Stimulated activated CD8-positive, alpha-beta memory T cell treated with anti-CD3 and anti-CD28 coated beads, Interleukin-4, amount 100 ng/mL, for 1 hour (primary cell): ENCODE measurements at places on chromosomes 11 and 22.
A peak's percentile ranks its signal among the peaks of the same experiment; 100 is the strongest.

GRCh38 chr11:31643857-31644256 lies 134.3 kb downstream of the ELP4 start:
- DNase-seq = no peak

GRCh38 chr11:2824851-2825250 lies 60.7 kb downstream of the CDKN1C start:
- DNase-seq = no peak

GRCh38 chr22:45318168-45318557 lies 8.4 kb downstream of the FAM118A start:
- DNase-seq = peak; percentile 63

GRCh38 chr22:33315954-33316353 lies 257.8 kb upstream of the SYN3 start:
- no peak for DNase-seq

DNA sequence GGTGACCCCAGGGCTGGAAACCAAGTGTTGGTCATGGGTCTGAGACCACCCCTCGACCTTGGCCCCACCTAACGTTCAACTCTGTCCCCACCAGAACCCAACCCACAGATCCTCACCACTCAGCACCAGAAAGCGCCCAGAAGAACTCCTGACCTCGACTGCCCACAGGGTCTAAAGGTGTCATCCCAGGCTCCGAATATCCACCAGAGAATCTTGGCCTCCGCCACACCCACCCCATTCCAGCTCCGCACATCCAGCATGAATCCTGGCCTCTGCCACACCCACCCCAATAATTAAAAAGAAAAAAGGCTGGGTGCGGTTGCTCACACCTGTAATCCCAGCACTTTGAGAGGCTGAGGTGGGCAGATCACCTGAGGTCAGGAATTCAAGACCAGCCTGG lies 1.3 kb downstream of the CERK start:
- DNase-seq = no peak

- DNase-seq = no peak
Observed at GRCh38 chr11:117223741-117224689, 7.9 kb downstream of the PCSK7 start.

GRCh38 chr22:27476318-27476717 lies 325.2 kb downstream of the MN1 start:
- DNase-seq = no peak

GRCh38 chr11:8098879-8099278 lies 17.9 kb downstream of the TUB start:
- DNase-seq = no peak

GRCh38 chr11:116334596-116334995 lies 438.2 kb downstream of the BUD13 start:
- DNase-seq = no peak

DNA sequence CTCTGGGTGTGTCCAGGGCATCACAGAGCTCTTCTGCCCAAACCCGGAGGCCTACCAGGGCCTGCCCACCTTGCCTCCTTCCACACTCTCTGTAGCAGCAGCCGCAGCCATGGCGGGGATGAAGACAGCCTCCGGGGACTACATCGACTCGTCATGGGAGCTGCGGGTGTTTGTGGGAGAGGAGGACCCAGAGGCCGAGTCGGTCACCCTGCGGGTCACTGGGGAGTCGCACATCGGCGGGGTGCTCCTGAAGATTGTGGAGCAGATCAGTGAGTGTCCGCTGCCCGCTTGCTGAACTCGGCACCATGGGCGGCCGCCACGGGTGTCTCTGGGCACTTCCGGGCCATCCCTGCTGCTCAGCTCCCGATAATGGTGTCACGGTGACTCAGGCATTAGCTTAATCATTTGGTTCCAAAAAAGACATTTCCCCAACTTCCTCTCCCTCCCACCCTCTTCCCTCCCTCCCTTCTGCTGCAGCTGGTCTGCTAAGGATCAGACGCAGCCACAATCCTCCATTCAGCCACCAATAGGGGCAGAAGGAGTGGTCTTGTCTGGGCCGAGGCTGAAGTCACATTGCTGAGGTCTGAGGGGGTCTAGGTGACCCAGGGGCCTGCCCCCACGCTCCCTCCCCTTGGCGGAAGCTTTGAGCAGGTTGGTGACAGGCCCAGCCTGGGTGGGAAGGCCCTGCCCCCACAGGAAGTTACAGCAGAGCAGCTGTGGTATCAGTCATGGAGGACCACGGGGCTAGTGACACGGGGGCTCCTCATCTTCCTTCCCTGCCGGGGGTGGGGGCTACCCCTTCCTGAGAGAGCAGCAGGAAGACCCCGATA lies 950 bp downstream of the FERMT3 start:
- DNase-seq = peak; percentile 61

- DNase-seq = no peak
Observed at GRCh38 chr22:47782328-47783075, 1020.1 kb downstream of the TBC1D22A start.

GRCh38 chr11:61971248-61972111 lies 4.0 kb upstream of the FTH1 start:
- DNase-seq = no peak

DNA sequence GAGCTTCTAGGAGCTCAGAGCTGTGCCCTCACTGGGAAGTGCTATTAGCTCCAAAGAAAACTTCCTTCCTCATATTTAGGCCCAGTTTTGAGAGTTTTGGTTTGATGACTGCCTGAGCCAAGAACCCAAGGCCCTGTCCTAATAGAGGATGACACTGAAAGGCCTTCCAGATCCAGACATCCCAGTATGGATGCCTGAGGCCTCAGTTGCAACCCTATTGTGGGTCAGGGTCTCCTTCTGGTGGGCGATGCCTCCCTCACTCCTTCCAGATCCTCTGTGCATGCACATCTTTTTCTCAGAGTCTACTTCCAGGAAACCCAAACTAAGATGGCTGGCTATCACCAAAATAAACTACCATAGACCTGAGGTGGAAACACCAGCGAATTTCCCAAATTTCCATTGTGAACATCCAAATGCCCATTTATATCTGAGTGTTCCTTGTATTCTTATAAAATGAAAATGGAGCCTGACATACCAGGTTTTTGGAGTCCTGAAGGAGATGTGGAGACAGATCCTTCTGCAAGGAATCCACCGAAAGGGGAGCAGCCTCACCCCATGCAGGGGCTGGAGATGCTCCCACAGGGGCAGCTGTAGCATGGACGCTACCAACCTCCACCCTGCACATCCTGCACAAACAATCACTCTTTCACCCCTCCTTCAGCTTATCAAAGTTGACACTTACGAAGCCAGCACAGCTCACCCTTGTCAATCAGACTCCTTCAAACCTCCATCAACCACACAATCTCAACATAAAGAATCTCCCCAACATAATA lies 61.1 kb downstream of the GGTLC2 start:
- no peak for DNase-seq

- DNase-seq = no peak
Observed at GRCh38 chr11:115503886-115504275, 334 bp downstream of the CADM1 start.

DNA sequence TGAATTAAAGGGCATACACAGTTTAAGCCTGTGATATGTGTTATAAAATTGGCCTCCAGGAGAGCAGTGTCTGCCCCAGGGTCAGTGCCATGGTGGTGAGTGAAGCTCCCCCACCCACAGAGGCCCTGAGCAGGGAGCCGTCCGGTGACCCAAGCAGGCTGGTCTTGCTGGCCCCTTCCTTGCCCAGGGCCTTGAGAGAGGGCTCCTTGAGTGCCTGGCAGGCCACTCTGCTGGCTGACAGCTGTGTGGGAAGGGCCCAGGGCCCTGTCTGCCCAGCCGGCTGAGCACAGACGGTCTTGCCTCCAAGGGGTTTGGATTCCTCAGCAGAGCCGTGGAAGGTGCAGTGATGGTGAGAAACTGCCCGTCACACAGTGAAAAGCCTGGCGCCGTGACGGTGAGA lies 25.9 kb downstream of the PTDSS2 start:
- no peak for DNase-seq

DNA sequence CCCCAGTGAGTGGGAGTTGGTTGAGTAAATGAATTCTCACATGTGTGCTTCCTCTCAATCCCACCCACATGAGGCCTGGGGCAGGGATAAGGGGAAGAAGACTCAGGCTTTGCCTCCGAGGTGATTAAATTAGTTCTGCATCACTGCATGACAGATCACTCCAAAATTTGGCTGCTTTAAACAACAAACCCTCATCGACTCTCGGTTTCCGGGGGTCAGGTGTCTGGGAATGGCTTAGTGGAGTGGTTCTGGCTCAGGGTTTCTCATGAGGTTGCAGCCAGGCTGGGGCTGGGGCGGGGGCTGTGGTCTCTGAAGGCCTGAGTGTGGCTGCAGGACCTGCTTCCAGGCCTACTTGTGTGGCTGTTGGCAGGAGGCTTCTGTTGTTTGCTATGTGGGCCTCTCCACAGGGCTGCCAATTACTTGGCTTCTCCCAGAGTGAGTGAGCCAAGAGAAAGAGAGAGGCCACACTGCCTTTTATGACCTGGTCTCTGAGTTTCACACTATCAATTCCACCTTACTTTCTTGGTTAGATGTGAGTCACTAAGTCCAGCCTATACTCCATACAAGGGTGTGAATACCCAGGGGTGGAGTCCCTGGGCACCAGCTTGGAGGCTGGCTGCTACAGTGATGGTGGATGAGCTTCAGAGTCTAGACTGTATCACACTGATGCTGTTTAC lies 15.9 kb downstream of the MOGAT2 start:
- DNase-seq = no peak

DNA sequence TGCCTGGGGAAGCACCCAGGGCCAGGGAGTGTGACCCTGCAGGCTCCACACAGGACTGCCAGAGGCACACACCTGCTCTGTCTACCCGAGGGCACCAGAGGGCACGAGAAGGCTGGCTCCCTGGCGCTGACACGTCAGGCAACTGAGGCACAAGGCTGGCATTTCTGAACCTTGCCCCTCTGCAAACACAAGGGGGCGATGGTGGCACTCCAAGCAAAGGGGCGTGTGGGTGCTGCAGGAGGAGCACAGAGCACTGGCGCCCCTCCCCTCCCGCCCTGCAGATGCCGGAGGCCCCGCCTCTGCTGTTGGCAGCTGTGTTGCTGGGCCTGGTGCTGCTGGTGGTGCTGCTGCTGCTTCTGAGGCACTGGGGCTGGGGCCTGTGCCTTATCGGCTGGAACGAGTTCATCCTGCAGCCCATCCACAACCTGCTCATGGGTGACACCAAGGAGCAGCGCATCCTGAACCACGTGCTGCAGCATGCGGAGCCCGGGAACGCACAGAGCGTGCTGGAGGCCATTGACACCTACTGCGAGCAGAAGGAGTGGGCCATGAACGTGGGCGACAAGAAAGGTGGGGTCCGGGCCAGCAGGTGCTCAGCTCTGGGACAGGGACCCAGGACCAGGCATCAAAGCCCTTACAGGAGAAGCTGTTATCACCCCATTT lies 20.8 kb upstream of the TXNRD2 start:
- no peak for DNase-seq

DNA sequence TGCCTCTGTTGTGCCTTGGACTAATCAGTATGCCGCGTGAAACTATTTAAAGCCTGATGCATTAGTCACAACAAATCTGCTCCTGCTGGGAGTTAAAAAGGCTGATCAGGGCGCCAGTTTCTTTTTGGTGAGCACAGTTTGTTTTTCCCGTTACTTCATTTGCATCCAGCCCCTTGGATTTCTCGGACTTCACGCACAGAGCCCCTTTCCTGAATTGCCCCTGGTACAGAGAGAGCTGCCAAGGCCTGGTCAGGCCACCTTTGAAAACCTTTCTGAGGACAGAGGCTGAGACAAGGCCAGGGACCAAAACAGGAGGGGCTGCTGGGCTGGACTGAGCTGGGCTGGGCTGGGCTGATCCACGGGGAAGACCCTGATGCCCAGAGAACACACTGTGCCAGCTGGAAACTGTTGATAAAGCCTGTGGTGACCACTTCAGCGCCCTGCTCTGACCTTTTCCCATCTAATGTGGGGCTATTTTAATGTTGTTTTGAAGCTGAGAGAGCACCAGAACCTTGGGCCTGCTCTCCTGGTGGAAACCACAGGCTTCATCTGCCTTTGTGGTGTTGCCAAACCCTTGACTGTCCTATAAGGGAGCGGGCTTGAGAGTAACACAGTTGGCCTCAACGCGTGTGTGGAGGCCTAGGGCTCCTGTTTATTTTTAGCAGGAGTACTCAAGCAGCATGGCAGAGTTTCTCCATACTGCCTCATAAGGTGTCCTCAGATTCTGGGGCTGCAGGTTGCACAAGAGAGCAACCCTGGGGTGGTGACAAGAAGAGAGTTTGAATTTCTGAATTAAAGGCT lies 44.2 kb downstream of the NAV2 start:
- no peak for DNase-seq

DNA sequence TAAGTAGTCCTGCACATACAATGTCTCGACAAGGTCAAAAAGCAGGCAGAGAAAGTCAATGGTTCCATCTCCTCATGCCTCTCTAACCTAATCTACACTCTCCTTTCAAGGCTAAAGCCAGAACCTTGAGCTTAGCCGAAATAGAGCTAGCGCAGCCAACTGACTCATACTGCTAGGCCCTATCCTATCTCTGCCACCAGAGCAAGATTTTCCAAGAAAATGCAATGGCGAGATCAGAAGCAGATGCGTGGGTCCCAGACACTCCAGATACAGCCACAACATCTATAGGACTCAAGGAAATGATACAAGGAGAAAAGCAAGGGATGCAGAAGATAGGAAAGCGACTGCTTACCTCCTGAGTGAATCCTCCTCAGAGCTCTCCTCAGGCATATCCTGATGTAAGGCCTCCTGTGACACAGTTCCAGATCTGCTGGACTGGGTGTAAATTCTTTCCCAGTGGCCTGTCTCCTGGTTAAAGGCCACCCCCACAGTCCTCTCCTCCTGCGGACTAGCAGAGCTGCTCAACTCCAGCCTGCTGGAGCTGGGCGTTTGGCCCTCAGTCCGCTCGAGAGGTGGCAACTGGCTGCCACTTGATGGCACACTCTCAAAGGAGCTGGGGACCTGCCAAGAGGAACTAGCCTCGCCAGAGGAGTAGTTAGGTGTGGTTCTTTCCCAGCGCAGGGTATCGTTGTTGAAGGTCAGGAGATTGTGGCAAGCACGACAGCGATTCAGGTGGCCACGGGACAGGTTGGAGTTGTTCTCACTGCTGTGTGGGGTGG lies 52.0 kb downstream of the AMBRA1 start:
- no peak for DNase-seq

DNA sequence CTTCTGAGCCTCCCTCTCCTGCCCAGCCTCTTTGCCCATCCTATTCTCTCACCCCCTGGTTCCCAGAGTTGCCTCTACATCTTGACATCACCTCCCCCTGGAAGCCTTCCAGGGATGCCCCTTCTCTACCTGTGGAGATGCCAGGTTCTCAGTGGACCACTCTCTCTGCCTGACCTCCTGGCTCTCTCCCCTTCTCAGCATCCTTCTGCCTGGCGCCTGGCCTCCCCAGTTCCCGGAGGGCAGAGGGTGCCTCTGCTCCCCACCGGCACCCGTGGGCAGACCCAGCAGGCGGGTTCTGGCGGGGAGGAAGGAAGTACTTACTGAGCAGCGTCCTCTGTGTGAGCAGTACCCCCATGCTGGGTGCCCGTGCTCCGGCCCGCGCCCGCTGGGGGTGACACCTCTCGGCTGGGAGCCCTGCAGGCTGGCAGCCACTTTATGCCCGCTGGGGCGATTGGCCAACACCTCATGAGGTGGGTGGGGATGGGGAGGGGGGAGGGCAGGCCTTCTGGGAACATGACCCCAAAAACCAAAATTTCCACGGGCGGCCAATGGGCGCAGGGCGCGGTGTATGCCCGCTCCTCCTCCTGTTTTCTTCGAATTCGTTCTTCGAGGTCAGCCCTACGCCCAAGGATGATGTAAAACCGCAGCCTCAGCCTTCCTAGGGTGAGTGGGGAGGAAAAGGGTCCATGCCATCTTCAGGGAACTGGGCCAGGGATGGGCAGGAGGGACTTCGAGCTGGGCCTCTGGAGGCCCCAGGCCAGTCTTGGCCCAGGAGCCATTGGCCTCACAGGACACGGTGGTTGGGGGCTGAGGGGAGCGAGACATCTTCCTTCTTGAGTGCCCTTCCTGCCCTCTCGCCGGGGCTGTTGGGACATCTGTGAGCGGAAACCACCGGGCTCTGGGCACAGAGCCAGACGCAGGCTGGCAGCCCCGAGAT lies at the start of gene OSM:
TSS of gene OSM (minus strand) at position 407 of the 937 bp plus-strand sequence. CDS start at position 355, 52 bp downstream.
- peak; percentile 43 for DNase-seq

GRCh38 chr22:37057796-37058510 lies 6.4 kb downstream of the KCTD17 start:
- DNase-seq = no peak
